Astrocyte of the cerebellum (primary cell): ENCODE measurements at places on chromosomes 1 and 21.

DNA sequence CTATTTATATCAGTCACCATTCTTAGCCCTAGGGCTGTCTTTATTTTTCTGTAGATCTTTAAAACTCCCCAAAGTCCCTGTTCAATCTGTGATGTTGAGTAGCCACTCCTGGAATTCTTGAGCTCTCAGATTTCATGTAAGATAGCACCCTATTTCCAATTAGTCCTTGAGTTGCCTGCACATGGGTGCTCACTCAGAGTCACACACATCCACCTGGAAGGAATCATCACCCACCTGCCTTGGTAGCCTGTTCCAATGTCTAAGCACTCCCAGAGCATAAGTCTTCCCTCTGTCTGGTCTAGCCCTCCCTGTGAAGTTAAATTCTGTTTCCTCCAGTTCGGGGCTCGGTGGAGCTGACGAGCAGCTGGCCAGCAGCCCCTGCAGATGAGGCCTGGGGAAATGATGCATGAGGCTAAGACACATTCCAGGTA, 14.7 kb upstream of the ATF3 start:
- no peak for DNase-seq

DNA sequence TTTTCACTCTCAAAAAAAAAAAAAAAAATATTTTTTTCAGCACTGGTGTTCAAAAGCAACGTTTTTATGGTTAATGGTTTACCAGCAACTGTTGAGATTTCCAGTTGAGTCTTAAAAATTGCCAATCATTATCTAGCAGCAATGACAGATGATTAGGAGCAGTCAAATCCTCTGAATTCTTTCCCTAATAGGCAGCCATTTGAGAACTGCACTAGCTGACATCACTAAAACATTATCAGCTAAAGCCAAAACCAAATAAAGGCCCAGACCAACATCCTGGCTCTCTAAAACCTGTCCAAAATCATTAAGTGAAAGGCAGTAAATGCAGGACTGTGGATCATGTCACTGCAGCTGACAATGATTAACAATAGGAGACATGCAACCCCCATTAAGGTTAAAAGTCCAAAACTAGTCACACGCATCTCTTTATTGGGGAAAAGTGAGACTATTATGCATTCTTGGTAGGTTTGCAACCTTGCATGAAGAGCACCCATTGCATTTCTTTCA, 14.0 kb downstream of the SFPQ start:
- no peak for DNase-seq

GRCh38 chr1:90534116-90534515, 183.0 kb downstream of the BARHL2 start:
- no peak for DNase-seq

GRCh38 chr1:45499415-45499769, 481 bp downstream of the CCDC163 start:
- DNase-seq, result no peak
